ENCODE measurements at places on chromosomes 11 and 22.

DNA sequence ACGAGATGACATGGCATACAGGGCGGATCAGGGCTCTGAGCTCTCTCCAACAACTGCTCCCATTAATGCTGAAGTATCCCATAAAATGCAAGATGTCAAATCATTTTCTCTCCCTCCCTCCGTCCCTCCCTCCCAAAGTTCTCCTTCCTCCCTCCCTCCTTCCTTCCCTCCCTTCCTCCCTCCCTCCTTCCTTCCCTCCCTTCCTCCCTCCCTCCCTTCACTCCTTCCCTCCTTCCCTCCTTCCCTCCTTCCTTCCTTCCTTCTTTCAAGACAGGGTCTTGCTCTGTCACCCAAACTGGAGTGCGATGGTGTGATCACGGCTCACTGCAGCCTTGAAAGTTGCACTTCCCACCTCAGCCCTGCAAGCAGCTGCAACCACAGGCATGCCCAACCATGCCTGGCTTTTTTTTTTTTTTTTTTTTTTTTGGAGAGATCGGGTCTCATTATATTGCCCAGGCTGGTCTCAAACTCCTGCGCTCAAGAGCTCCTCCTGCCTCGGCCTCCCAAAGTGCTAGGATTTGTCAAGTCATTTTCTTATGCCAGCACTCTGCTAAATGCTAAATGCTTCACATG is 38.2 kb downstream of the TXN2 start:
- DNase-seq: no peak

- no peak for DNase-seq
Observed at GRCh38 chr22:40875111-40875510, 13.2 kb upstream of the DNAJB7 start.

DNA sequence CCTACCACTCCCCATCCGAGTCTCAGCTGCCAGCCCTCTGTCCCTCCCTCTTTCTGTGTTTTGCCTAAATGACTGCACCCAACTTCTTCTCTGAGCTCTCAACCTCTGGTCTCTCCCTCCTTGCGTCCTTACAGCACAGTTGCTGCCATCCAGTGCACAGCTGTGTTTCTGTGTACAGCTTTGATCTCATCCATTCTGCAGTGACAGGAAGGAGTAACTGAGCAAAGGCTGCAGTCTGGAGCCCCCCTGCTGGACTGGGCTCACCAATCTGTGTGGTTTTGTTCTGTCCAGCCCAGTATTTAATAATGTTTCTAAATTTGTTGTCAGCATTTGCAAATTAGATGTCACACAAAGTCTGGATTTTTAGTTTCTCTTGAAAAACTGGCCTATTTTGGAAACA is 43.8 kb downstream of the PRR5L start:
- DNase-seq: no peak

DNA sequence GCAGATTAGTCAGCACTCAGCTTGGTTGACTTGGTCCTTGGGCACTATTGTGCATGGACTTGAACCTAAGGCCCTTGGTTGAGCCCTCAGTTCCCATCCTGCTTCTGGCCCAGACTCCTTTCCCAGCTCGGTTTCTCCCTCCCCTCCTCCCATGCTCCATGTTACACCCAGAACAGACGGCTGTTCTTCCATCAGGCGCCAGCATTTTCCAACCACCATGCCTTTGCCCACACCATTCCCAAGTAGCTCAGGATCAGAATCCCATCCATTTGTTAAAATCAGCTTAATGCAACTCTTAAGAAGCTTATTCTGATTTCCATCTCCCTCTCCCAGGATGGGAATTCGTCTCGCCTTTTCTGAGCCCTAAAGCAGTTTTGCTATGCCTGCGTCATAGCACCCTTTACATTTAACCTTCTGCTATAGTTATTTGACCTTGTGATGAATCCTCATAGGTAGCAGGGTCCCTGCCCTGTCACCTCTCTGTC is 110.7 kb downstream of the MICAL2 start:
- DNase-seq: no peak

- DNase-seq: no peak
Observed at GRCh38 chr11:73808052-73808451, 20.4 kb downstream of the MRPL48 start.
